PC-3 (cell line): ENCODE measurements at places on chromosomes 5 and 9.

DNA sequence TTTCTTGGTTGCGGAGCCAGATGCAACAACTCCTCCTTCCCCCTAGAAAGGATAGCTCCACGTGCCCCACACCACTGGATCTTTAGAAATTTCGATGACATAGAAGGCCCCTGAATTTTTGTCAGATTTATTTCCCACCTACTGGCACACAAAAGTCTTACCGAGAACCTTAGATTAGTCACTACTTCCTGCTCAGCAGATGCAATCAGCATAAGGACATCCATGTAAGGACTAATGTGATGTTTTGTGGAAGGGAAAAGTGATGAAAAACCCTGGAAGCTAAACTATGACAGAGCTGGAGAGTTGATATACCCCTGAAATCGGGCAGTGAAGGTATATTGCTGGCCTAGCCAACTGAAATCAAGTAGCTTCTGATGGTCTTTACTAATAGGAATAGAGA is 125.5 kb upstream of the NFIL3 start:
- no peak for DNase-seq

DNA sequence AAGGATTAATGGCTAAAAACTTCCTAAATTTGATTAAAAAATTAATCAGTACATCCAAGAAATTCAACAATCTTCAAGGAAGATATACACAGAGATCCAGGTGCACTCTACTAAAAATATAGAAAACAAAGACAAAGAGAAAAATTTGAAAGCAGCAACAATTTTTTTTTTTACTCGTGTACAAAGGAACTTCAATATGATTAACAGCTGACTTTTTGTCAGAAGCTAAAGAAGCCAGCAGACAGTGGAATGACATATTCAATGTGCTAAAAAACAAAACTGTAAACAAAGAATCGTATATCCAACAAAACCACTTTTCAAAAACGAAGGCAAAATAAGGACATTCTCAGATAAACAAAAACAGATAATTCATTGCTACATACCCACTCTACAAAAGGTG is 234.6 kb downstream of the FSTL4 start:
- DNase-seq: no peak

DNA sequence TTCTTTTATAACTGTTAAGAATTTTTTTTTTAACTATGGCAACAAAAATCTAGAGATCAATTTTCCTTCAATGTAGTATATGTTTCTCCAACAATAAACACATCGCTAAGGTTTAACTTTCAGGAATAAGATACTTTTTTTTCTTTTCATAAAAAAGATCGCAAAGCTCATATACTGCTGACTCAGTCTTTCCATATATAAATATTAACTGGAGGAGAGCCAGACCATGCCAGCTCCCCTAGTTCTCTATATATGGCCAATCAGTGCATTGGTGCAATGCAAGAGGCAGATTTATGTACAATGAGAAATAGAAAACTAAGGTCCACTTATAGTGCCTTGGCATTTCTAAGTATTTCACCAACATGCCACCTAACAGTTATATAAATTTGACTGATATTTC is 89.2 kb upstream of the GAS1 start:
- no peak for DNase-seq

GRCh38 chr5:42858031-42858643 is 46.4 kb upstream of the SELENOP start:
- DNase-seq: peak; percentile 51

- peak; percentile 40 for DNase-seq
Measured at GRCh38 chr9:112665347-112665746, 52.6 kb downstream of the INIP start.

- no peak for DNase-seq
Measured at GRCh38 chr5:7705261-7705660, 145.7 kb downstream of the CFAP90 start.
